ENCODE measurements at places on chromosomes 7 and 10.

DNA sequence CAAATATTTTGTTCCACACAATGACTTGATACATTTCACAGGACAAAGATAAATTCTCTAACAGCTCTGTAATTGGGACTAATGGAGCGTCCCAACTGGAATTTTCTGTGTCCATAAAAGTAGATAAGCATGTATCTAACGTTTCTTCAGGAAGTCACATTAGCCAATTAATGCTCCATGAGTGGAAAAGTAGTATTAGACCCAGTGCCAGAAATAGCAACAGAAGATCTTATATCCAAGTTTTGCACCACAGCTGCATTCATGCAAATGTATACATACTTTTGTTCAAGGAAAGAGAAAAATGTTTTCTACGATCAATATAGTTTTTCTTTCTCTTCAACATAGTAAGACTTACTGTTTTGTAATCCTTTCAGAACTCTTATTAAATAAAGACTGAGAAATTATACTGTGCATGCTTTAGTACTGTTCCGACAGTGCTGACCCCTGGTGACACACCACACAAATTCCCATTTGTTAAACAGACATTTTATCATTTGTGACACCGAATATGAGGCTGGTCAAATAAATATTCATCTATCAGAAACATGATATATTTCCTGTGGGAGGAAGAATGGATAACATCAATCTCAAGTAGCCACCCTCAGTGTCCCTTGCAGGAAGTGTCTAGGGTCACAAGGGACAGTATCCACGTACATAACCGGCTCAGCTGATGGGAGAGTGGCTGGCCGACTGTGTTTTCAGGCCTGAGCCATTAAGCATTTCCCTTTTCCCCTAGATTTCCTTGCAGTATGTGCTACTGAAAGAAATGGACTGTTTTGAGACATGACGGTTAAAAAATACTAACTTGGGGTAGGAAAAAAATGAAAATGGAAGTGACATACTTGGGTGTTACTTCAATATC lies 102.1 kb upstream of the RSU1 start:
- no peak for DNase-seq

GRCh38 chr7:16084370-16084769 lies 337.0 kb downstream of the CRPPA start:
- DNase-seq, result no peak

GRCh38 chr7:32661929-32662328 lies 166.6 kb downstream of the AVL9 start:
- no peak for DNase-seq

GRCh38 chr10:28241741-28242399 lies 61.0 kb downstream of the MPP7 start:
- DNase-seq, result peak; percentile 53

- no peak for DNase-seq
These were observed 20.4 kb downstream of the PPP2R2D start for GRCh38 chr10:131921184-131921583.

GRCh38 chr10:17144757-17145156 lies 15.1 kb upstream of the CUBN start:
- no peak for DNase-seq

DNA sequence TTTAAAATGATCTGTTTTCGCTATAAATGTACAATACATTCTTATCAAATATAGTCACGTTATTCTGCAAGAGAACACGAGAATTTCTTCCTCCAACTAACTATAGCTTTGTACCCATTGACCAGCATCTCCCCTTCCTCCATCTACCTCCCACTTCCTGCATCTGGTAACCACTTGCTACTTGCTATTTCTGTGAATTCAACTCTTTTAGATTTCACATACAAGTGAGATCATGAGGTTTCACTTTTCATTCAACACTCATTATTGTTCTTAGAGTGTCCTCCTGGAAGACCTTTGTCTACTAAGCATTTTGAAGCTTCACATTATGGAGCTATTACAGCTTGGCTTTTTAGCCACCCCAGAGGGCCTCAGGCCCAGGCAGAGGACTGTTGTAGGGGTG lies 741.3 kb upstream of the FZD8 start:
- DNase-seq, result no peak

- no peak for DNase-seq
These were observed 6.3 kb downstream of the TPST1 start for GRCh38 chr7:66211429-66211828.

DNA sequence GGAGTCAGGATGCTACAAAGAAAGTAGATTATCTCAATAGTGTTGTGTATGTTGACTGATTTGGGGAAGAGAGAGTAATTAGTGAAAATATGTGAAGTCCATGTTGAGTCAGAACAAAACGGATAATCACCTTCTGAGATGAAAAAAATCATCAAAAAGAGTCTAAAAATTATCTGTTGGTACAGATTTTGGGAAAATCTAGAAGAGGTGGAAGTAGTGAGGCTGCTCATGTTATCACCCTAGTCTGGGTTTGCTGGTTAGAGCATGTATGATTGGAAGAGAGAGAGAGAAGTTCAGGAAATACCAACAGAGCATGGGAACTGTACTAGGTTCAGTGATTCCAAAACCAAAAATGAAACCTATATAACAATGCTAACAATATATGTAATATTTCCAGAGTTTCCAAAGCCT lies 12.3 kb downstream of the RPA3 start:
- no peak for DNase-seq

DNA sequence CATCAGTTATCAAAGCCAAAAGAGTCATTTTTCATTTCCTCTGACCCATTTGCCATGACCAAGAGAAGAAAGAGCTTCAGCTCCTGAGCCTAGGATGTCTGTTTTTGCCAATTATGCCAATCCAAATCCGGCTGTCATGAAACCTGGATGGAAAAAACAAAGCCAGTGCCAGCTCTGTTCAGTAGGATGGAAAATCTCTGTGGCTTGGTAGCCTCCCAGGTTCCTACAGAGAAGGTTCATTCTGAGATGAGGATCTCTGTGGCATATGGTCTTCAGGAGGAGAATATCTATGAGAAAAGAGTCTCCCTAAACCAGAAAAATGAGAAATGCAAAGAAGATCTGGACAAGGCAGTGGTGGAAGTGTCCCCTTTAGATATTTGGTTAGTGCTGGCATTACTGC lies 475.4 kb downstream of the CNTNAP2 start:
- DNase-seq, result no peak

GRCh38 chr7:143490717-143491306 lies 13.1 kb downstream of the TAS2R41 start:
- DNase-seq, result peak; percentile 51

DNA sequence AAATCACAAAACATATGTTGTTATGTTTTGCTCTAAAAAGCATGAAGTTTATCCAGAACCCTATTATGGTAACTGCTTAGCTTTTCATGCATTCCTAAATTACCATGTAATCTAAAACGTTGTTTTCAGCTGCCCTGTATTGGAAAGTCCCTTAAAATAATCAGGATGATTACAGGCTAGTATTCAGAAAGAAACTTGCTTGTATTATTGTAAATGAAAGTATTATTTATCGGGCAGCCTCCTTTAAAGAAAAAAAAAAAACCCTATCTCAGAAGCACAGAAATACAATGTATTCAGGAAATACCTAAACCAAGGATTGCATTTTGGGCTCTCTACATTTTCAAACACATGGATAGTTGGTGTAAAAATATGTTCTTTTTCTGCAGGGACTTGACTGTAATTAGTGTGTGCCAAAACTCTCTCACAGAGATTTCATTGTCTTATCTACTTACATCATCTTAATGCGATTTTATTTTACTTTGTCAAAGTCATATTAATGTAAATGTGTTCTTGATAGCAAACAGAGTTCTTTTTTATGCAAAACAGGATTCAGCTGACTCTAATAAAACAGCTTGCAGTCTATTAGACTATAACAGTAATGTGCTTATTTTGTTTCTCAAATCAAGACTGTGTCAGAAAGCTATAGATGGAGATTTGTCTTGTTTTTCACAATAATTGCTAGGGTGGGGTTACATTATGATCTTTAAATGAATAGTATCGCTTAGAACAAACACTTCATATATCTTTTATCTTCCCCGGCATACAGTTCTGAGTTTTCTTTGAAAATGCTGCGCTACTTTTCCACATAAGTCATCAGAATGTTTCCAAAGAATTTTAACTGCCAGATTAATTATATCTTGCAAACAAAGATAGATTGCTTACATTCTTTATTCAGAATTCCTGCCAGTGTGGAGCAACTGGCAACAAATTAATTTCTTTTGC lies 65.3 kb upstream of the ARID5B start:
- DNase-seq, result peak; percentile 22

DNA sequence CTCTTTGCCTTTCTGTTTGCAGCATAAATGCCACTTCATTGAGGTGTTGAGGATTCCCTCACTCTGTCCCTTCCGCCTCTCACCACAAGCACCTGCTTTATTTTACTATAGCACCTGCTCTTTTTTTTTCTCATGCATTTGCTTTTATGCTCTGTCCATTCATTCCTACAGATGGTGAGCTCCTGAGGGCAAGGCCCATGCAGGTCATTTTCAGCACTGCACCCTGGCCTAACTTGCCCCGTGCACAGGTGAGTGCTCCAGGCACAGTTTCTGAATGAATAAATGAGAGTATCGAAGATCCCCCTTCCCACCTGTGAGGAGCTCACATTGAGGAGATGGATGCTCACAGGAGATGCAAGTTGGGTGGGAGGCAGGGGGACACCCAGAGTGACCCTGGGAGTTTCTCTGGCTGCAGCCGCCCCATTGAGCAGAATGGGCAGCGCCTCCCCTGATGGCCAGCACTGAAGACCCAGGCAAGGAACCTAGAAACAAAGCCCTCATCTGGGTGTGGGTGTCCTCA lies 1.2 kb upstream of the AKR1E2 start:
- no peak for DNase-seq

DNA sequence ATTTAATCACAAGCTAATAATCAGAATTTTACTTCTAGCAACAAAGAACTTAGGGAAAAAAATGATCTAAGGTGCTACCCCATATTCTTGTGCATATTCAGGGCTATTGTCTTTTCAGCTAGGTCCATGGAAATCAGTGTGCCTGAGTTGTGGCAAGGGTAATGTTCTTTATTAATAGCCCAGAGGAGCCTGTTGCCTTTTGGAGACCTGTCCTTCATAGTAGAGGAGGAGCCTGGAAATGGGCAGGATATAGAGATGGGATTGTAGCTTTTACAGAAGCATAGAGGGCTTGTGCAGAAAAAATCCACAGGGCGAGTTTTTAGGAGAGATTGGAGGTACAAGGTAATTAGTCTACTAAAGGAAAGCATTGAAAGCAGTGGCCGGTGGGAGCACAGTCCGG lies 38.9 kb downstream of the AGK start:
- DNase-seq, result no peak

DNA sequence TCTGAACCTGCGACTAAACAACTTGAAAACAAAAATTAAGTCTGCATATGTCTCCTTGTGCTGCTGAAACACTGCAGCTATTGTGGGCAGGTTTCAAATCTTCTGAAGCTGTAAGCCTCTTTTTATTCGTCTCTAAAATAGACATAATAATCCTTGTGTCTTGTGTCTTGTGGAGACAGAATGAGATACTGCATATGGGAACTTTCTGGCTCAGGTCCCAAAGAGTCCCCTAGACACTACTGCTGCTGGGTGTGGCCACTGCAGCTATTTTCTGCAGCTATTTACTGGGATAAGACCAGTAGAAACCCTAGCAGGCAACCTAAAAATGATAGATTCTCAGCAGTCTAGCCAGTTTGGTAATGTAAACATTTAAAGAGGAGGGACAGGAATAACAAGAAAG lies 252.0 kb downstream of the ELMO1 start:
- DNase-seq, result no peak

DNA sequence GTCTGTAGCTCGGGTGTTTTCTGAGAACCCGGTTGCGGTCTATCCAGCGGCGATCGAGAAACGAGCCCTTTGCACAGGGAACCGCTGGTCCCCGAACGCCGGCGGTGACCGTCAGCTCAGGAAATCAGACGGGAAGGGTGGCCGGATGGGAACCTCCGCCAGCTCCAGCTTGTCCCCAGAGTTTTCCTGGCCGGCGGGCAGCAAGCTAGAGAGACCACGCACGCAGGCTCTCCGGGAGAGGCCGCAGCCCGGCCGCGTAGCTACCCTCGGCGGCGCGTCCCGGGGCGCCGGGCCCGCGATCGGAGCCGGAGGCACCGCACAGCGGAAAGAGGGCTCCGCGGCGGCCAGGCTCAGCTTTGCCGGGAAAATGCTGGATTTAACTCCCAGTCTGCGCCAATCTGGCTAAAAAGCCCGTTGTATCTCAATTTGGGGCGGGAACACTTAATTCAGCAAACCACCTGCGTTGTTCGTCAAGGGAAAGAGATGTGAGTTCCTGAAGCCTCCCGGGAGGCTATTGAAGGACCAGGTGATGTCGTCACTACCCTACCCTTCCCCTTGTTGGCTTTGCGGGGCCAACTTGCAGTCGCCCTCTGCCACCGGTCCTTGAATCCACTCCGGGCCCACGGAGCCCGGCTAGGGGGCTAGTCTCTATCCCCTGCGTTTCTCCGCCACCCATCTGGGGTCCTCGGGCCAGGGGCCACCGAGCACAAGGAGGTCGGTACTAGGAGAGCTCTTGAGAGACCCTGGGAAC lies 859 bp upstream of the CH25H start:
- peak; percentile 26 for DNase-seq

DNA sequence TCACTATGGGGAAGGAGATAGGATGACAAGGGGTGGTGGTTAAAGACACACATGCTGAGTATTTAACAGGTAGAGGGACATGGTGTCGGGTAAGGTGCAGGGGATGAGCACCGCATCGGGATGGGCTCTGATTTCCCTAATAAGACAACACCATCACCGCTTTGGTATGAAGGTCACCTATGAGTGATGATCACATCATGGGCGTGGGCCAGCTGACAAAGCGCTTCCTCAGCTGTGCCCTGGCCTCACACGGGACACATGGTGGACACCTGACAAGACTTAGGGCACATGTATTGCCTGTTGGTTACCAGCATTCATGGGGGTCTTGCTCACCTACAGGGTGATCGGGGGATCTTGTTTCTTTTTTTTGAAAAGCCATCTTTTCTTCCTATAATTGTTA lies 12.8 kb downstream of the C7orf57 start:
- no peak for DNase-seq

DNA sequence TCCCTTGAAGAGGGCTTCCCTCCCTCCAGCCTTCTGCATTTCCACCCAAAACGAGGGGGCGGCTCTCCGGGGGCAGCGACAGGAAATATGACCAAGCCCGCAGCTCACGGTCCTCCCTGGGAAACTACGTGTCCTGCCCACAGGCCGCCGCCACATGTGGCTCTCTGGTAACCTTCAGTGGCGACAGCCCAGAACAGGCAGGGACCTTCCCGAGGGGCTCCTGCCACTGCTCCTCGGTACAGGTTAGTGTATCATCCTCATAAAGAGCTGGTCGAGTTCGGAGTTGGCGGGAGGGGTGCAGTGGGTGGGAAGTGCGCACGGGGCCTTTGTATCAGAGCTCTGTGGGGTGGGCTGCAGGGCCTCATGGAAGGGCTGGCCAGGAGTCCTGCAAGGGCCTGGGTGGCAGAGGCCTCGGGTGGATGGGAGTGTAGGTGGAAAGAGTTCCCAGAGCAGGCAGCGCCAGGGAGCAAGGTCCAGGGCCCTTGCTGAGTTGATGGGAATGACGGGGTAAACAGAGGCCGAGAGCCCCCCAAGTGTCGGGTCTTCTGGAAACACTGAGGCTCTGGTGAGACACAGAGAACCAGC lies 66.0 kb downstream of the TCERG1L start:
- DNase-seq, result no peak

GRCh38 chr10:25982107-25982506 lies 48.1 kb downstream of the MYO3A start:
- DNase-seq, result no peak
